ENCODE measurements at places on chromosomes 1 and 21. TPM values are rescaled to one million over a fixed set of nuclear protein-coding genes. Genes with fewer than 3 reads are reported as not detected.

- DNase-seq = no peak
These were observed 35.7 kb downstream of the TENT5C start for GRCh38 chr1:117641536-117641935.

GRCh38 chr1:110053552-110054428 is 16.7 kb downstream of the ALX3 start:
- DNase-seq = no peak

DNA sequence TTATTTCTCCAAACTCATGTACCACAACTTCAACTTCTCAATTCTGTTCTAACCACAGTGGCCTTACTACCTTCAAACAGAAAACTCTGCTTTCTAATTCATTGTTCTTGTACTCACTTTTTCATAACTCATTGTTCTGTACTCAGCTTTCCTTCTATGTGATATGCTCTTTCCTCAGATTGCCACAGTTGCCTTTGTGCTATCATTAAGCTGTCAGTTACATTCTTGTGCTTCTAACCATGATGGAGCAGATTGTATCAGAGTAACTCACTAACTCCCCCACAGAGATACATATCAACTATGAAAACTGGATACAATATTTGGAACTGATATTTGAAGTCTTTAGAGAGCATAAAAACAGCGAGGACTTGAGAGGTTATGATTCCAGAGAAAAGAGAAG is 1213.7 kb downstream of the KCNT2 start:
- DNase-seq = no peak

DNA sequence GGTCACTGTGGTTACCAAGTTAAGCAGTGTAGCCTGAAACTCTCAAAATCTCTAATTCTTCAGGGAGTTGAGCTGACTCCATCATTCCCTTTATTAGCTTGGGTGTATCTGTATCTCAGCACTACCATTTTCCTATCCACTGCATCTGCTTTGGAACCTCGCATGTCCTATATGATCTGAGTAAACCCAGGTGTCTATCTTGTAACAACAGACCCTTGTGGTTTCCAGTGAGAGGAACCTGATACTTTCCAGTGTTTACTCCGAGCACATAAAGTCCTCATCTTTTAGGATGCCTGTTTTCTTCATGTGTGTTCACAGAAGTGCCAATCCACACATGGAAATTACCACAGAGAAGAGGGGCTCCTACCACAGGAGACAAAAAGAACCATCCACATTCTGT is 650.4 kb downstream of the LMO4 start:
- no peak for DNase-seq

DNA sequence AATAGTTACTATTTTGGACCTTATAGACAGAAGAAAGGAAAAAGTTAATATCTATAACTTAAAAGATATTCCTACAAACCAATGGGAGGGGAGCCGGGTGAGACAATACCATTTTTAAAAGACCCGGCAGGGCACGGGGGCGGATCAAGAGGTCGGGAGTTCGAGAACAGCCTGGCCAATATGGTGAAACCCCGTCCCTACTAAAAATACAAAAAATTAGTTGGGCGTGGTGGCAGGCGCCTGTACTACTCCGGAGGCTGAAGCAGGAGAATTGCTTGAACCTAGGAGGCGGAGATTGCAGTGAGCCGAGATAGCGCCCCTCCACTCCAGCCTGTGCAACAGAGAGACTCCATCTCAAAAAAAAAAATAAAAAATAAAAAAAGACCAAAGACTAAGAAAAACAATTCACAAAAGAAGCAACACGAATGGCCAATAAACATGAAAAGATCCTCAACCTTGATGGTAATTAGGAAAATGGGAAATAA is 1.2 kb upstream of the PSMB2 start:
- no peak for DNase-seq

- no peak for DNase-seq
These were observed at the start of gene FCRL5 for GRCh38 chr1:157551694-157552693. TSS of gene FCRL5 (minus strand) at chr1:157552515. CDS start at chr1:157552362, 153 bp downstream.

GRCh38 chr1:44484155-44484688 is 79.2 kb downstream of the RNF220 start:
- no peak for DNase-seq

DNA sequence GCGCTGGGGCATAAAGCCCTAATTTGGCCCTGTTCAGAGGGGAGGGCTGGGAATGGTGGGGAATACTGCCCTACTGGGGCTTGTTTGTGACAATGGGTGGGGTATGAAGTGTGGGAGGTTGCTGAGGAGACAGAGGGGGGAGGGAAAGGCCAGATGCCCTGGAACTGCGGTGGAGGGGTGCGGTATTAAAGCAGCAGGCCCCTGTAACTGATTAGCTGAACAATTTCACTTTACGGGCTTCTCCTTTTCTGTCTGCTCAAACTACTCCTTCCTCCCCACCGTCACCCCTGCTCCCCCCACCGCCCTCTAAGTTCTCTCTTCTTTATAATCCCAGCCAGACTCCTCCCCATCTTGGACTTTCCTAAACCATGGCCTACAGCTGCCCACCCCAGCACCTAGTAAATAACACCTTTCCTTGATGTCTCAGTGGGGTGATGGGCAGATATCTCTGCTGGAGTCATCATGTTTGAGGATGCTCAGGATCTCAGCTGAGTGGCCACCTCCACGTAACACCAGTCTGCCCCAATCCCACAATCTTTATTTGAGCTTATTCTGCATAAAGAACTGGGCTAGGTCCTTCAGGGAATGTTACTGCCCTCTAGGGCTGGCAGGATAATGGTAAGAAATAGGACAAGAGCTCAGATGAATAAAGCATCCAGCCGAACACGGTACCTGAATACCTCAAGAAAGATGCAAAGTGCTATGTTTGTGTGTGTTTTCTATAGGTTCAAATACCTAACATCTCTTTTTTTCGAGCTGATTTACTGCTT is 33.5 kb downstream of the XCL1 start:
- DNase-seq = no peak

DNA sequence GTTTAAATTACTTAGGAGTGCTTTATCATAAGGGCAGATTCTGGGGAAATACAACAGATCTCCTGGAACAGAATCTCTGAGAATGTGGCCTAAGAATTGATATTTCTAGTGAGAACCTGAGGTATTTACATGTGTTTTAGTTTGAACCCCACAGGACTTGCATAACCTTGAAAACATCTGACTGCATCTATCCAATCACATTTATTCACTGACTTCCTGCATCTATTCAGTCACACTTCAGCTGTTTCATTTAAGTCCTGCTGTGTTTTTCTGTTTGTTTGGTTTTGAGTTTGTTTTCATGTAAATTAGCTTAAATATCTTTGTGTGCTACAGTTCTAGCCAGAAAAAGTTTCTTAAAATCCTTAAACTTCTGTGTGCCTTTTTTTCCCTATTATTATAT is 1260.7 kb downstream of the PLA2G4A start:
- no peak for DNase-seq

DNA sequence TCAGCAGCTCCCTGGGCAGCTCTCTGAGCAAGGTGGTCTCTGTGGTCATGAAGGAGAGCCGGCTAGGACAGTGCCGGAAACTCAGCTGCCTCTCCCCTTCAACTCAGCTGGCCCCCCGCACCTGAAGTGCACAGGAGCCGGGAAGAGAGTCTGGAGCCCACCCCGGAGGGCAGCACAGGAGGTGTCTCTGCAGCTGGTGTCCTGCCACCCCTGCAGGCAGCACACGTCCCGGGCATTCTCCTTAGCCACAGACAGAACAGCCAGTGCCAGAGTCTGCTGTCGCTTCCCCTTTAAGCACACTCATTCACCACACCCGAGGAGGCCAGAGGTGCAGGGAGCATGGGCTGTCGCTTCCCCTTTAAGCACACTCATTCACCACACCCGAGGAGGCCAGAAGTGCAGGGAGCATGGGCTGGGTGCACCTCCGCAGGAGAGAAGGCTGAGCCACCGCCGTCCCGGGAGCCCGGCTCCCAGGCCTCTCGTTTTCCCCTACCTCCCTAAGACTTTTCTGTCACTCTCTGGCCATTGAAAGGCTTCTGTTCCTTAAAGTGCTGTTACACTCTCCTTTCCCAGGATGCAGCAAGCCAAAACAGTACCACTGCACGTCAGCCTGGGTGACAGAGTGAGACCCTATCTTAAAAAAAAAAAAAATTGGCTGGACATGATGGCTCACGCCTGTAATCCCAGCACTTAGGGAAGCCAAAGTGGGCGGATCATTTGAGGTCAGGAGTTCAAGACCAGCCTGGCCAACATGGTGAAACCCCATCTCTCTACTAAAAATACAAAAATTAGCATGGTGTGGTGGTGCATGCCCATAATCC is 16.9 kb upstream of the SAMD11 start:
- DNase-seq = peak; percentile 70

DNA sequence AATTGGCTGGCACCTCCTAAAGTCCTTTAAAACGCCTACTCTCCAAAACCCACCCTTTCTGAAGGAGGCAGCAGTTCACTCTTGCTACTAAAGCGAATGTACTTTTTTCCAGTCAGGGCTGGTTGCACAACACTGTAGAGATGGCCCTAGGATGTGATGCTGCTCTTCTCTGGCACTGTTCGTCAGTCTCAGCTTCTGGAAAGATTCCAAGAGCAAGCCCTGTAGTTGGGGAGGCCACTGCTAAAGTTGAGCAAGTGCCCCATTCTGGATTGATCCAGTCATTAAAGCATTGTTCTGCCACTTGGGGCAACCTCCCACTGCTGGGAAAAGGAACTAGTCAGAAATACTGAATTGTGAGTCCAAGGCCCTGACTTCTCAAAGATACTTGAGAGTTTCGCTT is 28.5 kb upstream of the KCNQ4 start:
- no peak for DNase-seq

DNA sequence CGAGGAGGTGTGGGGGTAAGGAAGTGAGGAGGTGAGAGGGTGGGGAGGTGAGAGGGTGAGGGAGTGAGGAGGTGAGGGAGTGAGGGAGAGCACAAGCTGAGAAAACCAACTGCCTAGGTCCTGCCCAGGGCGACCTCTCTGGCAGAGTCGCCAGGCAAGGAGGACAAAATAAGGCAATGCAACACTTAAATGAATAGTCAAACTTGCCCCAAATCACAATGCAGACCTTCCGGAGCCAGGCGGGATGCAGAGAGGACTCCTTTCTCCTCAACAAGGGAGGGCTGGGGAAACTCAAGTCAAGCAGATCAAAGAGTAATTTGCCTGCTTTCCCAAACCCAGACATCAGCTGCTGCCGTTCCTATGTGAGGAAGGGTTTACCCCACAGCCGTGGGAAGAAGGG is 86.0 kb downstream of the CCDC185 start:
- no peak for DNase-seq

DNA sequence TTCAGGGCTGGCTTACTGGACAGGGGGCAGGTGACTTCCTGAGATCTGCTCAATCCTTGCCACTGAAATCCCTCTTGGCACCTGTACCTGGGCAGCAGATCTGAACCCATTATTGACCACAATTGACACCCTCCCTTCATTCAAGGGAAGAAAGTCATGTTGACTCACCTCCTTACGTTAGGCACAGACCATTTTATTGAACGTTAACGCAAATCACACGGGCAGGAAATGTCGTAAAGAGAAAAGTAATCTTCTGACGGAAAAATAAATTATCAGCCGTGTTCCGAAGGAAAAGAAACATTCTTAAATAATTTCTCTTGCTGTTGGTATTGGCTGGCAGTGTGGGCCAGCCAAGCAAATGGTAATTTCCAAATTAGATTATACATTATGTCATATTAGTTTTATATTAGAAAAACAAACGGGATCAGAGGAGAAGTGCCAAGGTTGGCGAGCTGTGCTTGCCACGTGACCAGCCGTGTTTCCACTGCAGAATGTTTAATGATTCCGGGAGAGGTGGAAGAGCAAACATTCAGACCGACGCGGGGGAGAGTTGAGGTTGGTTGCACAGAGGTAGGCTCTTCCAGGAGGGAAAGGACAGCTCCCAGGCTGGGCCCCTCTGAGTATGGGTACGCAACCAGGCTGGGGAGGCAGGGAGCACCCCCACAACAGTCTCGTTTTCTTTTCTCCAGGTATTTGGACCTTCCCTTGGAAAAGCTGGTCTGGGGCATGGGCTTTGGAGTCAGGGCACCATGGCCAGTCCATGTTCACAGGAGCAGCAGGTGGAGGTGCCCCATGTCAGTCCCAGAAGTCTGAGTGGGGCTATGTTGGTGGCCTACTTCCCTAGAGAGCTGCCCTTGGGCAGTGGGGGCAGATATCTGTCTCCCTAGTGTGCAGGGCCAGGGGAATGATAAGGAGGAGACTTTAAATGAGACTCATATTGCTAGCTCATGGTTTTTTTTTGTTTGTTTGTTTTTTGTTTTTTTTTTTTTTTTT is 121.1 kb downstream of the FOXD2 start:
- DNase-seq = no peak

DNA sequence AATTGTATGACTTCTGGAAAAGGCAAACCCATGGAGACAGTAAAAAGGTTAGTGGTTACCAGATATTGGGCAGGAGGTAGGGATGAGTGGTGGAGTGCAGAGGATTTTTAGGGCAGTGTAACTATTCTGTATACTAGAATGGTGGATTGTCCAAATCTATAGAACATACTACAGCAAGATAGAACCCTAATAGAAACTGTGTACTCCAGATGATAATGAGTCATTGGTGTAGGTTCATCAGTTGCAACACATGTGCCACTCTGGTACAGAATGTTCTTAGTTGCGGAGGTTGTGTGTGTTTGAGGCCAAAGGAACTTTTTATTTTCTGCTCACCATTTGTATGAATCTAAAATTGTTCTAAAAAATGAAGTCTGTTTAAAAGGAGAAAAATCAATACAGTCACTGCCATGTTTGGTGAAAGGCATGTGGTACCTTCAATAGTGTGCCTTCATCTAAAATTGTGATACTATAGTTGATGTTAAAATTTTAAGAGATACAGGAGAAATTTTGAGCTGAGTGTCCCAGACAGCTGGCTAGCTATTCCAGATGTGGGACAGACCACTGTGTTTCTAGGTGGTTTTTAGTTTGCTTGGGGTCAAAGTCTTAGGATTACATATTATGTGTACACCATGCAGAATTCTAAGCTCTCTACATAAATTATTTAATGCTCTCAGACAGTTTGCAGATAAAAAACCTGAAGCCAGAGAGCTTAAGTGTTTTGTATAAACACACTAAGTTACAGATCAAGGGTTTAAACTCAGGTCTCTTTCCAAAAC is 150.5 kb downstream of the RPS6KC1 start:
- DNase-seq = no peak

GRCh38 chr21:17866590-17866989 is 47.4 kb upstream of the C21orf91 start:
- DNase-seq = no peak

- DNase-seq = no peak
These were observed 46.5 kb upstream of the COA6 start for GRCh38 chr1:234326497-234327366.

DNA sequence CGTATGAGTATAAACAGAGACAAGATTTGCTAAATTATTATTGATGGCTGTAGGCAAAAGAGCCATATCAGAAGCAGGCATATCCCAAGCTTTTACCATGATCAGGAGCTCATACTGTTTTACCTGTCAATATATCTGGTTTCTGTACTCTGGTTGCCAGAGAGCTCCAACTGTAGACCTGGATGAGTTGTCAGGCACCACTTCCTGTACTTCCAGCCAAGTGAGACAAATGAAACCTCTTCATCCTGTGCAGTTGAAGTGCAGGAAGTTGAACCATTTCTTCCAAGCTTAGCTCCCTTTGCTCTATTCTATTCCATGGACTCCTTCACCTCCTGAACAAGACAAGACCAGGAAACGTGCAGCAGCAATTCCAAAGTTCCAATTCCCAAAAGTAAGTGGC is 115.6 kb downstream of the ZNF281 start:
- DNase-seq = no peak

RHD gene
- not detected for total RNA-seq

EPS8L3 gene
- not detected for total RNA-seq

DISP3 gene
- not detected for total RNA-seq

PTPN22 gene
- 1.7 TPM for total RNA-seq

CPT2 gene
- total RNA-seq = 28.7 TPM

SPRR2B gene
- total RNA-seq = not detected

SPATC1L gene
- 3.4 TPM for total RNA-seq

IQCC gene
- 3.4 TPM for total RNA-seq

KCNE2 gene
- total RNA-seq = not detected

S100A9 gene
- total RNA-seq = 26.2 TPM

ZSCAN20 gene
- total RNA-seq = 7.0 TPM

BTG3 gene
- 72.4 TPM for total RNA-seq
